MG63 (cell line): ENCODE measurements at places on chromosomes 12 and 14. TPM values are rescaled to one million over a fixed set of nuclear protein-coding genes. Genes with fewer than 3 reads are reported as not detected.

The POTEG gene
- not detected in 2 replicates for total RNA-seq

The OXA1L gene
- total RNA-seq: 47.3 and 67.5 TPM in 2 replicates

The ZDHHC22 gene
- total RNA-seq: not detected in 2 replicates

The CD163L1 gene
- 0.37 and 2.0 TPM in 2 replicates for total RNA-seq

The NEUROD4 gene
- not detected in 2 replicates for total RNA-seq

The INHBE gene
- total RNA-seq: 3.5 and 7.4 TPM in 2 replicates

The DNAH10 gene
- total RNA-seq: 0.25 and 0.40 TPM in 2 replicates

The KCNMB4 gene
- 0.26 TPM in 1 of 2 replicates, not detected in the other for total RNA-seq
